ENCODE measurements at places on chromosomes 7 and 10. TPM values are rescaled to one million over a fixed set of nuclear protein-coding genes. Genes with fewer than 3 reads are reported as not detected.

DNA sequence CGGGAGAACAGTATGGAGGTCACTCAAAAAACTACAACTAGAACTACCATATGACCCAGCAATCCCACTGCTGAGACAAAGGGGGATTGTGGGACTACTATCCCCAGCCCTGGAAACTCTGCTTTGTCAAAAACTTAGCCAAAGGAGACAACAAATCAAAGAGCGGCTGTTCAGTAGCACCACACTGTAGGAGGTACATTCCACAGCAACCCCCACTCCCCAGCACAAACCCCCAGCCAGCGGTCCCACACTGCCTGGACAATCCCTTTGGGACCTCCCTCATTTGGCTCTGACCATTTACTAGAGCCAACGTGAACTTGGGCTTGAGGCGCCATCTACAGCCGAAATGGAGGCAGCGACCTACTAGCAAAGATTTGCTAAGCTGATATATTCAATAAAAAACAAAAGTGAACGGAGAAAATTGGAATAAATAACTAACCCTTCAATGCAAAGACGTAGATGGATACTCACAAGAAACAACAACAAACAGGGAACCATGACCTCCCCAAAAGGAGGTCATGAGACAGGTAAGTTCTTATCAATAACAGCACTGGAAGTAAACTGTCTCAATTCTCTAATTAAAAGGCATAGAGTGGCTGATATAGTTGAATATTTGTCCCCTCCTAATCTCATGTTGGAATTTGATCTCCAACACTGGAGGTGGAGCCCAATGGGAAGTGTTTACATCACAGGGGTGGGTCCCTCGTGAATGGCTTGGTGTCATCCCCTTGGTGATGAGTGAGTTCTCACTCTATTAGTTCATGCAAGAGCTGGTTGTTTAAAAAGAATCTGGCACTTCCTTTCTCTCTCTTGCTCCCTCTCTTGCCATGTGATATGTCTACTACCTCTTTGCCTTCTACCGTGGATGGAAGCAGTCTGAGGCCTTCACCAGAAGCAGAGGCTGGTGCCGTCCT lies 119.0 kb upstream of the KCNMA1 start:
- no peak for DNase-seq

GRCh38 chr10:70115948-70116682 lies 16.5 kb downstream of the AIFM2 start:
- DNase-seq = peak; percentile 56

CAMK2B gene
- total RNA-seq = 75.8 TPM

- DNase-seq = no peak
Measured at GRCh38 chr7:81120803-81121202, 202.0 kb upstream of the SEMA3C start.

DNA sequence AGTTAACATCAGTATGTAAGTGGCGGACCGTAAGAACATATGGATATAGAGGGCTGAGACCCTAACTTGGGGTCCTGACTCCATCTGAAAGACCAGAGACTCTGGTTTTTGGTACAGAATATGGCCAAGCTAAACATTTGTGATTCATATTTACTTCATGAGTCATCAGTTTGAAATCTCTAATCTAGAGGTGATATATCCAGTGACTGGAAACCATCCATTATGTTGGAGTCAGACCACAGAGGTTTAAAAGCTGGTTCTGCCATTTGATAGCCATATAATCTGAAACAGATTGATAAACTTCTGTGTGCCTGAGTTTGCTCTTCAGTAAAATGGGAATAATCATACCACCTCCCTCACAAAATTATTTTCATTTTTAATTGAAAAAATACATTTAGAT lies 505.3 kb downstream of the SORCS3 start:
- no peak for DNase-seq

GRCh38 chr7:66517212-66517909 lies 111.3 kb upstream of the KCTD7 start:
- no peak for DNase-seq

CC2D2B gene
- 0.65 TPM for total RNA-seq

ZNF485 gene
- 2.8 TPM for total RNA-seq

- no peak for DNase-seq
Measured at GRCh38 chr10:4334871-4335270, 491.1 kb upstream of the AKR1E2 start.

MYL10 gene
- total RNA-seq = not detected

DNA sequence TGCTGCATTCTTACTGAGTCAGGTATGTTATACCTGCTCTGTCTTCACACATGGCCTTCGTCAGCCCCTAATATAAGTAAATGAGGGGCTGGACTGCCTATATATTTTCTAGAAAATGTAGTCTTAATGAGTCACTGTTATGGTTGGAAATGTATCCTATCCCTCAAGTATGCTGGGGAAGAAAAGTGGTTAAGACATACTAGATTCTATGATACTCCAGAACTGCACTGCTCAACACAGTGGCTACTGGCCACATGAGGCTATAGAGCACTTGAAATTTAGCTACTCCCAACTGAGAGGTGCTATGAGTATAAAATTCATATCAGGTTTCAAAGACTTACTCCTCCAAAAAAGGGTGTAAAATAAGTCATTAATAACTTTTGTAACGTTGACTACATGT lies 104.3 kb upstream of the STEAP1B start:
- no peak for DNase-seq

GRCh38 chr10:4981722-4982471 lies 18.7 kb downstream of the AKR1C1 start:
- DNase-seq = peak; percentile 33

All from left cardiac atrium (tissue), 4 donors.